ENCODE measurements at places on chromosomes 11 and 22. TPM values are rescaled to one million over a fixed set of nuclear protein-coding genes. Genes with fewer than 3 reads are reported as not detected.

Gene OR2AT4
- total RNA-seq = not detected

Gene OR56A1
- total RNA-seq = not detected

Gene OR5B3
- not detected for total RNA-seq

Gene MS4A15
- total RNA-seq = not detected

Gene LDLRAD3
- 1.9 TPM for total RNA-seq

Gene FJX1
- total RNA-seq = 36.8 TPM

Gene MFRP
- total RNA-seq = not detected

Gene OR51B6
- total RNA-seq = not detected

Measured in Caki2 (cell line).